ENCODE measurements at places on chromosomes 12 and 14. TPM values are rescaled to one million over a fixed set of nuclear protein-coding genes. Genes with fewer than 3 reads are reported as not detected.

DNA sequence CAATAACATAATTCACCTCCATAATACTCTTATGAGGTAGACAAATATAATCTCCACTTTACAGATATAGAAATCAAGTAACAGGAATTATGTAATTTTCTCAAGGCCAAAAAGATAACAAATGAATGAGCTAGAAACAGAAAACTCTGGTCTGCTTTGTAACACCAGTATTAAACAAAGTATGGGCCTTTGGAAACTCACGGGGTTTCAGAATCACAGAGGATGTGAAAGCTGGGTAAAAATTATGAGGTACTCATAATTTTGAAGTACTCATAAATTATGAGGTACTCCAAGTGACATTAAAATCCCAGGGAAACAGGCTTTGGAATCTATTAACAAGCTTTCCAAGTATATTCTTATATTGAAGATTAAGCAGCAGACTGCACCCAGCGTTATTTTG is 140.2 kb downstream of the MED13L start:
- H3K27me3 ChIP-seq = no peaks in the 10 kb centered on the region
- H3K36me3 ChIP-seq = no peaks in the 10 kb centered on the region
- H3K4me3 ChIP-seq = no peak overlapping the region

DNA sequence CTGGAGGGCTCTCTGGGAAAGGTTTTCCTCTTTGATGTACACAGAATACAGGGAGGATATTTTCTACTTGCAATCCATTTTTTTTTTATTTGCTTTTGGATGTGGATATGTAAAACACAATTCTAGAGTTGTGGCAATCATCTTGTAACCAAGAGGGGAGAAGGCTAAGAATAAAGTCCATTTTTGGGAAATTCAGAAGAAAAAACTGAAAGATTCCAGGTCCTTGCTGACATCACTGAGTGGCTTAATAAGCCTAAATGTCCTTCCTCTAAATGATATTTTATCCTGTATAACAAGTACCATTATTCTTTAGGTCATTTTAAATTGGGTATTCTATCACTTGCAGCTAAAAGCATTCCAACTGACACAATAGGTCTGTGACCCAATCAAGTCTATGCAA is 64.0 kb downstream of the PPP1R12A start:
- DNase-seq = no peak
- peaks cover 13% of the 10 kb centered on the region for H3K36me3 ChIP-seq
- no peaks in the 10 kb centered on the region for H3K4me1 ChIP-seq
- no peak overlapping the region for H3K4me3 ChIP-seq
- H3K27me3 ChIP-seq = no peaks in the 10 kb centered on the region

IAPP gene
- not detected for total RNA-seq

KRT77 gene
- not detected for total RNA-seq

GRCh38 chr14:38189930-38190726 is 17.6 kb upstream of the SSTR1 start:
- H3K27ac ChIP-seq = no peak overlapping the region
- no peaks in the 10 kb centered on the region for H3K27me3 ChIP-seq
- no peak for DNase-seq
- no peaks in the 10 kb centered on the region for H3K36me3 ChIP-seq
- no peaks in the 10 kb centered on the region for H3K4me1 ChIP-seq
